ENCODE measurements at places on chromosomes 12 and 14. TPM values are rescaled to one million over a fixed set of nuclear protein-coding genes. Genes with fewer than 3 reads are reported as not detected.

DNA sequence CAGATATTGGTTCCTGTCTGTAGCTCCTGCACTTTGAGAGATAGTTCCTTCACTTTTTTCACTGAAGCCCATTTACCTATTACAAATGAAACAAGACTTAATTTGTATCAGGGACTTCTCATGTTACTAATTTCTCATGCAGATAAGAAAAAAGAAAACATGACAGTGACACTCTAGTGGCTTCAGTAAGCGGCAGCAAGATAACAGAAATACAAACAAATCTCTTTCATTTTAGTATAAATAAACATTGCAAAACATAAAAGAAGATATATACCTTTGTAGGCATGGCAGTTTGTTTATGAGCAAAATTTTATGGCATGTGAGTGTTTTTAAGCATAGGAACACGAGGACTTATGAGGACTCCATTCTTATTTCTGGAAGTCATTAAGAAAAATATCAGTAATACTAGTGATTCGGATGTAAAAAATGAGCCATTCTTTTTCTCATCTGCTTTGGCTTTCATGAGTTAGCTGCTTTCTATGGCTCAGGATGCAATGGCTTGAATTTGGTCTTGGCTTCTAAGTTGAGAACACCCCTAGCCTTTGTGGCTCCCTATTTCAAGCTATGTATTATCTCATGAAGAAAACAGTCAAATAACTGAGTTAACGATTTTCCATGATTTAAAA, 310.1 kb upstream of the RGS6 start:
- no peak overlapping the region for H3K27ac ChIP-seq
- H3K36me3 ChIP-seq = peaks cover 61% of the 10 kb centered on the region
- no peak for DNase-seq
- no peaks in the 10 kb centered on the region for H3K27me3 ChIP-seq
- H3K4me1 ChIP-seq = peaks cover 25% of the 10 kb centered on the region

GRCh38 chr12:106251631-106252455, 4.0 kb upstream of the CKAP4 start:
- no peaks in the 10 kb centered on the region for H3K27me3 ChIP-seq
- no peaks in the 10 kb centered on the region for H3K36me3 ChIP-seq
- H3K4me1 ChIP-seq = peaks cover 20% of the 10 kb centered on the region
- DNase-seq = no peak
- H3K4me3 ChIP-seq = no peak overlapping the region
- H3K27ac ChIP-seq = no peak overlapping the region

Gene NACA
- polyA plus RNA-seq = 1,103 TPM

Gene PRIM1
- 30.0 TPM for polyA plus RNA-seq

DNA sequence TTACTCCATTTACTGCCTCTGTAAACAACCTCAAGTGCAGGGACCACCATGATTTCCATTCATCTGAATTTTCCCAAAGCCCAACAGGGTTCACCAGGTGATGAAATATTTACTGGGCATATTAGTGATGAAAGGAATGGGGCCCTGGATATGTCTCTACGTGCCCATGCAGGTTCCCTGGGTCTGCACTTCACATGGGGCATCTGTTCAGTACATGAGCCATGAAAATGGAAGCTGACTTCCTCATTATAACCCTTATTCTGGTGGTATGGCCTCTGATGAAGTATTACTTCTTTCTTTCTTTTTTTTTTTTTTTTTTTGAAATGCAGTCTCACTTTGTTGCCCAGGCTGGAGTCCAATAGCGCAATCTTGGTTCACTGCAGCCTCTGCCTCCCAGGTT, 26.5 kb upstream of the CORO1C start:
- no peaks in the 10 kb centered on the region for H3K27me3 ChIP-seq
- H3K36me3 ChIP-seq = no peaks in the 10 kb centered on the region
- peaks cover 10% of the 10 kb centered on the region for H3K4me1 ChIP-seq

DNA sequence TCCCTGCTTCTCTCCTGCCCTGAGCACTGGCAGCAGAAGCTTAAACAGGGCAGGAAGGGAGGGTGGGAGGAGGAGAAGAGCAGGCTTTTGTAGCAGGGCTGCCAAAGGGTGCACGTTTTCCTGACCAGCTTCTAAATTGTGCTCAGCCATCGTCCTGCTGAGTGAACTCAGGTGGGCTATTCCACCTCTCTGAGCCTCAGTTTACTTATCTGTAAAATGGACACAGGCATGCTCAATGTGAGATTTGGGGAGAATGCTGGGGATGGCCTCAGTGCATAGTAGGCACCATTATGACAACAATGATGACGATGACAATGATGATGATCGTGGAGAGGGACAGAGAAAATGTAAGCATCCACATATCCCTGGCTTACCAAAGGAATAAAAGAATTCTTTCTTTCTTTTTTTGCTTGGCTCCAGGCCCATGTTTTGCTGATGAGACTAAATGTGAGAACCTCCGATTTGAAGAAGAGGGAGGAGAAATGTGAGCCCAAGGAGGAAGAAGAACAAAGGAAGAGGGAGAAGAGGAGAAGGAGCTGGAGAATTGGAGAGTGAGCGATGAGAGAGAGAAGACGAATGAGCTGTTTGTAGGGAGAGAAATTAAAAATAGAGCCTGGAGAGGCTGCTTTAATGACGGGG, 105.5 kb upstream of the MYL2 start:
- no peaks in the 10 kb centered on the region for H3K36me3 ChIP-seq
- H3K27me3 ChIP-seq = peaks cover 87% of the 10 kb centered on the region
- H3K4me1 ChIP-seq = peaks cover 1% of the 10 kb centered on the region
- no peak for DNase-seq
- no peak overlapping the region for H3K27ac ChIP-seq

DNA sequence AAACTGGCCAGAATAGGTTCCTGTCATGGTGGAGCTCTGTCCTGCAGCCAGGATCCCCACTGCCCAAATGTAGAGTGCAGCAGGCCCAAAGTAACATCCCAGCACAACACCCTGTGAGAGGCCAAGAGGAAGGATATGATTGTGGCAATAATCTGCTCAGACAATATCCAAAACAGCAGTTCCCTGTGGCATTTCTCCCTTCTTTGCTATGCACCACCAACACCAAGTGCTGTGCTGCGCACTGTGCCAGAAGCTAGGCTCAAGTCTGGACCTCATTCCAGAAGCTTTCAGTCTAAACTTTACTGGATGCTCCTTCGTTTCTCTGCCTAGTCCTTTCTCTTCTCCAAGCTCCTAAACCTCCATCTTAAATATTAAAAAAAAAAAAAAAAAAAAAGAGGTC, 33.4 kb downstream of the SLC11A2 start:
- H3K4me1 ChIP-seq = no peaks in the 10 kb centered on the region
- H3K27ac ChIP-seq = no peak overlapping the region

Gene MAP1LC3B2
- 6.5 TPM for polyA plus RNA-seq

DNA sequence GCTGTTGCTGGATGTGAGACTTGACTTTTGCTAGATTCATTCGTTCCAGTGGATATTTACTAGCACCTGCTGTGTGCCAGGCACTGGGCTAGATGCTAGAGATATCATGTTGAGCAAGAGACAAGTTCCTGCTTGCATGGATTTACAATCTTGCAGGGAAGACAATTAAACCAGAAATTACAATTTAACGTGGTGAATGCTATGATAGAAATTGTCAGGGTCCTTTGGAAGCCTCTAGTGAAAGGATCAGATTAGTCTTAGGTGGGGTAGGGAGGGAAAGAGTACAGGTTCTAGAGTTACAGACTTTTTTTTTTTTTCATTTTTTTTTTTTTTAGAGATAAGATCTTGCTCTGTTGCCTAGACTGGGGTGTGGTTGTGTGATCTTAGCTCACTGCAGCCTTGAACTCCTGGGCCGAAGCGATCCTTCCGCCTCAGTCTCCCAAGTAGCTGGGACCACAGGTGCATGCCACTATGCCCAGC, 36.7 kb downstream of the SPATS2 start:
- H3K4me1 ChIP-seq = peaks cover 8% of the 10 kb centered on the region
- no peak overlapping the region for H3K27ac ChIP-seq
- no peak for DNase-seq

DNA sequence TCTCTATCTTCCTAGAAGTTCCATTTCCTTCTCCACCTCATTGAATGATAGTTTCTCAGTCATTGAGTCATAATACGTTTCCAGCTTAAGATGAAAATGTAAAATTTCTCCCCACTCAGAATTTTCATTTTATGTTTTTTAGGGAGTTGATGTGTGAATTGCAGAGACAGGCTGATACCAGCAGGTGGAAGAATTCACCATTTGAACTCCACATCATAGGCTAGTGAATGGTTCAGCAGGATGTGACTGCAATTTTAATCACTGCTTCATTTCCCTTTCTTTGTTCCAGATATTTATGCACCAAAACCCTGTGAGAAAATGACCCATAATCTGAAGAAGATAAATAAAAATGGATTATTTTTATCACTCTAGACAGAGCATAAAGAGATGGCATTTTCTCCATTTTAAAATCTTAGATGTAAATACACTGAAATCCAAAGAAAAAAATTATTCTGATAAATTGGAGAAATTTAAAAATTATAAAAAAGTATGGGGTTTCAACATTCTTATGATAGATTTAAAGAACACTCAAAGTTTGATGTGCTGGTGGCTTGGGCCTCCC, 10.6 kb upstream of the PYGL start:
- DNase-seq = no peak
- H3K36me3 ChIP-seq = no peaks in the 10 kb centered on the region
- no peak overlapping the region for H3K27ac ChIP-seq

DNA sequence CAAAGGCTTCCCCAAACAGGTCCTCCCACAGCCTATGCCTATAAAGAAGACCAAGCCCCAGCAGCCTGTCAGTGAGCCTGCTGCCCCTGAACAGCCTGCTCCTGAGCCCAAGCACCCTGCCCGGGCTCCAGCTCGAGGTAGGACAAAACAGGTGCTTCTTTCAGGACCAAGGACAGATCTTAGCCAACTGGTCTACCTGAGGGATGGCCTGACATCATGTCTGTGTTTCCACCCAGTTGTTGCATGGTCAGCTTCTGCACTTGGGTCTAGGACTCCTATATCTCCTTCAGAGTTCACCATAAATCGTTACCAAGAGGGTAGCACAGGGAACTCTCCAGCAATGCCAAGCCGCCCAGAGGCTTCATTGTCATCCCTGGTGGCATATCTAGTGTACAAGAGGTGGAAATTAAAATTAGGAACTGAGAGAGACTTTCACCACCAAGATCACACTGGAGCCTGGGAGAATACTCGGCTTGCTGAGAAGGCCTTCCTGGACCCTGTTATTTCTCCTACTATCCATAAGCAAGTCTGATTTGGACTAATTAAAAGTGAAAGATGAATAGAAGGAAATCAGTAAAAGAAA, 38.2 kb upstream of the OAS1 start:
- peaks cover 12% of the 10 kb centered on the region for H3K36me3 ChIP-seq
- no peak overlapping the region for H3K27ac ChIP-seq
- H3K4me3 ChIP-seq = no peak overlapping the region
- no peak for DNase-seq
- H3K4me1 ChIP-seq = peaks cover 29% of the 10 kb centered on the region

- H3K27me3 ChIP-seq = no peaks in the 10 kb centered on the region
- H3K4me3 ChIP-seq = no peak overlapping the region
- peaks cover 10% of the 10 kb centered on the region for H3K36me3 ChIP-seq
- H3K27ac ChIP-seq = peak overlapping the region; percentile 47
- DNase-seq = no peak
Measured at GRCh38 chr12:123621101-123621500, 12.4 kb downstream of the EIF2B1 start.

Gene NUBPL
- polyA plus RNA-seq = 5.9 TPM

DNA sequence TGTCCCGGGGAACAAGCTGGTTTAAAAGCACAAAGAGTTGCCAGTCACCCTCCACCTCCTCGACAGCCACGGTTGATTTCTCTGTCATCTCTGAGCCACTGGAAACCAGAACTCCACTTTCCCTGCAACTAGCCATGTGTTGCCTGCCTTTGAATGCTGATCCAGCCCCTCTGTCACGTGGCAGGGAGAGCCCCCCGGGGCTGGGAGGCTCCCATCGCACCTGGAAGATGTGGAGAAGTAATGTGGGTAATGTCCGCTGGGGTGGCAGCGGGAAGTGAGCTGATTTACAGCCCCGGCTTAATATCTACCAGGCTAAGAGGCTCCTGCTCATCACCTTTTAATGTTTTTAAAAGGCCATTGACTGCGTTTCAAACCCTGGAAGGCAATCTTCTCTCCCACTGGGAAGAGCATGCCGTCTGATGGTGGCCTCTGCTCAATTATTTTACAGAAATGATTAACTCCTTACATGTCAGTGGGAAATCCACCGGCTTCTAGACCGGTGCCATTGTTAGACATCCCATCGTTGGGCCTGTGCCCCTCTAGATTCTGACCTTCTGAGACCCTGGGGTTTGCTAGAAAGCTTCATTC, 7.4 kb downstream of the PRIMA1 start:
- no peaks in the 10 kb centered on the region for H3K4me1 ChIP-seq
- H3K4me3 ChIP-seq = no peak overlapping the region
- H3K27me3 ChIP-seq = peaks cover 23% of the 10 kb centered on the region
- no peak overlapping the region for H3K27ac ChIP-seq
- H3K36me3 ChIP-seq = no peaks in the 10 kb centered on the region

- DNase-seq = no peak
- H3K4me3 ChIP-seq = no peak overlapping the region
- no peaks in the 10 kb centered on the region for H3K27me3 ChIP-seq
- H3K36me3 ChIP-seq = no peaks in the 10 kb centered on the region
- H3K4me1 ChIP-seq = no peaks in the 10 kb centered on the region
- peak overlapping the region; percentile 62 for H3K27ac ChIP-seq
Measured at GRCh38 chr12:34402228-34402898, 380.1 kb downstream of the ALG10 start.

DNA sequence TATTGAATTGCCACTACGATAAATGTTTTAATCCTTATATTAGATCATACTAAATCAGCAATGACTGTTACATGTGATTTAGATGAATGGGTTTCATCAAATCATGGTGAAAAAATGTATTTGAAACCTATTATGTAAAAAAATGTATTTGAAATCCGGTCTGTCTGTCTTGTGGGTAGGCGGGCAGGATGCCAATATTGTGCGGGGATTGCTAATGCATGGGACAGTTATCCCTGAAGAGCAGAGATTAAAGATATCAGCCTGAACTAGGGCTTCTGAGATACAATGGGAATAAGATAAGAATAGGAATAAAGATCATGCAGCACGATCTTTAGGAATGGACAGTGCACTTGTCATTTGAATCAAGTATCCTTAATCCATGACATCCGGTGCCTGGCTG, 134.0 kb downstream of the PRKCH start:
- H3K4me1 ChIP-seq = peaks cover 3% of the 10 kb centered on the region
- no peaks in the 10 kb centered on the region for H3K36me3 ChIP-seq

GRCh38 chr14:25247609-25248008, 197.7 kb upstream of the STXBP6 start:
- no peak for DNase-seq
- H3K27me3 ChIP-seq = no peaks in the 10 kb centered on the region
- H3K27ac ChIP-seq = no peak overlapping the region

- H3K27me3 ChIP-seq = peaks cover 17% of the 10 kb centered on the region
- DNase-seq = no peak
Measured at GRCh38 chr12:51779876-51780275, 68.6 kb downstream of the FIGNL2 start.

Measured in naive B cell (primary cell).